ENCODE measurements at places on chromosomes 12 and 14.

- peak; percentile 13 for DNase-seq
These were observed 788 bp downstream of the DDHD1 start for GRCh38 chr14:53152184-53152886.

DNA sequence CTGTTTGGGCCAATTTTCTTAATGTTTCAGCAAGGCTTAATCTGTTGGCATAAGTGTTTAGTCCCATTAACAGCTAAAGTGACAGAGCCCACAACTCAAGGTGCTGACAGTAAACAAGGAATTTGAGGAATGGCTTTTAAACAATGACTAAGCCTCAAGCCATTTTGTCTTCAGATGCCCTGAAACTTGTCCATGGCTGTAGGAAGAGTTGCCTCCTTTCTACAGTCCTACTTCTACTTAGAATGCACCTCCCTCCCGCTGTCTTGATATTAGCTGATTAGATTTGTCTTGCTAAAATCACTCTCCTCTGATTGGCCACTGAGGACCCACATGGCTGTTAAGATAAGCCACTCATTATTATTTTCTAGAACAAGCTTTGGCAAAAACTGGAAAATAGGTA lies 188.4 kb upstream of the OTX2 start:
- DNase-seq, result no peak

DNA sequence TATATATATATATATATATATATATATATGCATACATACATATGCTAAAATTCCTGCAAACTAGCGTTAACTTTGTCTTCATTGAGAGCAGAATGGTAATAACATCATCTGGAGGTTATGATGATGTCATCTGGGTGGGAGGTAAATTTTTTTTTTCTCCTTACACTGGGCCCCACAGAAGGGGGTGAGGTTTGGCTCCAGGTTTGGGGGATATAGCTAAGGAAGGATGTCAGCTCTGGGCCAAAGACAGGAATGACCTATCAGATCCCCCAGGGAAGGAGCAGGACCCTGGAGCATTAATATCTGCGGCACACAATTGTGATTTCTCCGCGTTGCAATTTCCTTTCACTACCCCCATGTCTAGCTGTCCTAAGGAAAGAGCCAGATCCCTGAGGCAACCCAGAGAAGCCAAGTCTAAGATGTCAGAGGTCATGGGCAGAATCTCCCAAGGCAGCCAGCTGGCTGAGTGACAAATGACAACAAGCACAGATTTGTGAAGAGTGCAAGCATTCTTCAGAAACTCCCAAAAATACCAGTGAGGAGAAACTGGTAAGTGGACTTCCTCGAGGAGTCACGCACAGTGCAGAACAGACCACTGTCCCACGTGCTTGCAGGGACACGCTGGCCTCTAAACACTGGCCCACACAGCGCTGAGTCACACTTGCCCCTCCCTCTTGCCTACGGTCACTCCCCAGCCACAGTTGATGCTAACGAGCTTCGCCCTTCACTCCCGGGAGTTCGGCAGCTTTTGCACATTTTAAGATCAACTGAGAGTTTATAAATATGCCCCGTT lies 9.9 kb downstream of the UBC start:
- peak; percentile 68 for DNase-seq

DNA sequence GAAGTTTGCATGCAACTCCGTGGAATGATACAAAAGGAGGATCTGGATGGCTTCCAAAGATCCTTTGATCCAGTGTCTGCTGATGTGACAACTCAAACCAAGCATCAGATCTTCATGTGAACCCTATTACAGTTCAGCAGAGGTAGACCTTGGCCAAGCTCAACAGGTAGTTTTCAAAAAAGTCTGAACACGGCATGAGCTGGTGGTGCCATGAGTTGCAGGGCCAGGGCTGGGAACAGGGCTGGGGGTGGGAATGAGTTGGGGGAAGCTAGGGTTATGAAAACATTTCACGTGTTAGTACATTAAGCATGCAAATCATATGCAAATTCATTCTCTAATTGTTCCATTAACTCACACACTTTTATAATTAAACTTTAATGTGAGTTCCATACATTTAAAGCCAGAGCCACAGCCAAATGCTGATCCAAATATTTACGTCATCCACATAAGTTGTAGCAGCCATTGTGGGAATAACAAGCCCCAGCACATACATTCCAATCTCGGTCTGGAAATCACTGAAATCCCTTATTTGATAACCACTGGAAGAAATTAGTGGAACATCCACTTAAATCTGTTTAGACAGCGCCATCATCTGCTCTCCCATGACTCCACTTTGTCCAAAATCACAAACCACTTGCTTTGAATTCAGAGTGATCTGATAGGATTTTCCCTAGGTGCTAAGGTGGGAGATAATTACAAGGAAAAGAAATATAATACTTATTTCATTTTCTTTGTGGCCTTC lies 158.5 kb downstream of the APAF1 start:
- DNase-seq, result no peak

GRCh38 chr14:83395321-83395720 lies 1861.7 kb upstream of the SEL1L start:
- no peak for DNase-seq

- DNase-seq, result no peak
These were observed 64.8 kb downstream of the HECTD4 start for GRCh38 chr12:112317481-112317880.

DNA sequence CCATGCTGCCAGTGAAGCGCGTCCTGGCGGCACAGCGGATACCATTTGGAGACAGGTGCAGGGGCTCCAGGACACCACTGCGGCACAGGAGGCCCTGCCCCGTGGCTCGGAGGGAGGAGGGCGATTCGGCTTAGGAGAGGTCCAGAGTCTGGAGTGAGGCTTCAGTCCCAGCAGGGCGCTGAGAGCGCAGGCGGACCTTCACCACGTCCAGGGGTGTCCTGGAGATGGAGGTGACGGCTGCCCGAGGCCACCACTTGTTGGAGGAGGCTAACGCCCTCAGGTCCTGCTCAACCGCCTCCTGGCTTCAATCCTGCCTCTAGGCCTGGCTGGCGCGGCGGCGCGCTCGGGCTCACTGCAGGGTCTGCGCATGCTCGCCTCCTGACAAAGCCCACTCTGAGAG lies 45.7 kb downstream of the EIF2S3B start:
- DNase-seq, result no peak

DNA sequence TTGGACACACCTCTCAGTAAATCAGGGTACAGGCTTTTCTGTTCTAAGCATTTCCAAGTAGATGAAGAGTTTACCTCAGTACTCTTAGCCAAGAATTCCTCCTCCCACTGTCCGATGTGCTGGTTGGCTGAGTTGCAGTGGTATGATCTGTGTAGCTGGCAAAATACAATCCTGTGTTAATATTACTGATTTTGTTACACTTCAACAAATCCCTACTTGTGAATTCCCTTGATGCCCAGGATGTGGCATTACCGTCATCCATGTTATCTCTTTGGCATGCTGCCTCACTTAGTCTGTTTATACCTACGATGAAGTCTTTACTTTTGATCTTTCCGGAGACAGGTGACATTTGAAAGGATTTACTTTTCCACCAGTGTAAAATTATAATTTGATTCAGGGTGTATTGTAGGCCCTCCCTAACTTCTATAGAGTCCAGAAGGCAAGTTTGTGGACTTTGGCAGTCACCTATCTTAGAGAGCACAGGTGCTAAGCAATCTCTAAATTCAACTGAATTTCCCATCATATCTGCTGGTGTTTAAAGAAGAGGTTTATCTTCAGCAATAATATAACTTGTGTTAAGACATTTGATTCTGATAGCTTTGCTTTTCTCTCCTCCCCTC lies 10.1 kb downstream of the CCDC196 start:
- no peak for DNase-seq

DNA sequence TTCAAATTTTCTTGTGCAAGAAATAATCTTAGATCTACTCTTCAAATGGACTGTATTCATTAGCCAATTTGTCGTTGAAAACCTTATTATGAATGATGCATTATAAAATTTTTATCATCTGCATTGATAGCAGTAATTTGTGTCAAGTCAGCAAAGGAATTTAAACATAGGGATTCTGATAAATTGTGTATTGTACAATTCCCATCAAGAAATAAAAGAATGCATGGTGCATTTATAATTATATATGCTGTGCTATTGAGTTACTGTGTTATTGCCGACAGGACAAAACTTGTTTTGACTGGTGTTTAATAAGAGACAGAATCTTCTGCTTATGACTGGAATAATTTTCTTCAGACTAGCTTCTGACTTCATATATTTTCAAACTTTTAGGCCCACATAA lies 3.1 kb upstream of the BCDIN3D start:
- DNase-seq, result no peak

DNA sequence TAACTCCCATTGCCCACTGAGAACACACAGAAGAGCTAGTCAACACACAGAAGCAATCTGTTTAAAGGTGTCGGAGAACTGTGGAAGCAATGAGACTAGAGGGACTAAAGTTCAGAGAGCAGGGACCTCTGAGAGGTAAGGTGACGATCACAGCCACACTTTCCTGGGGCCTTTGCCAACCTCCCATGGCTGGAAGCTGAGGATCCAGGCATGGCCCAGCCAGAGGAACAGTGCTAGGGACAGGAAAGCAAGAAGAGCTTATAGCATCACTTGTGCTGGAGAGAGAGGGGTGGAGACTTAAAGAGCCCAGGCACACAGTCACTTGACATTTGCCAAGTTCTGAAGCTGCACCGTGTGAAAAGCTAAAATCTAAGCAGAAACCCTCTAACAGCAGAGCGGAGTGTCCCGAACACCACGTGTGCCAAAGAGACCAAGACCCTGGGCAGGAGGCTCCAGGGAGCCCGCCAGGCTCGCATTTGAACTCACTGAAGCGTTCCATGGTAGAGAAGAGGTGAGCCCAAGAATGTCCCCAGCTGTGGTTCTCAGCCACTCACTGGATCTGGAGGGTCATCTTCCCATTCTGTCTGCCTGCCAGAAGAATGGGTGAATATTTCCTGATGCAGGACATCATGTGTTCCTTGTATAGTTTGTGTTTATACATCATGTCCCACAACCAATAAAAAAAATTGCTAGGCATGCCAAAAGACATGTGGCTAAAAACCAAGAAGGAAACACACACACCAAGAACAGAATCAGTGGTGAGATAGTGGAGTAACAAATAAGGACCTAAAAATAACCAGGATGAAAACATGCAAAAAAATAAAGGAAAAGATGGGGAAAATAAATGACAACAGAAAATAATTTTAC lies 174.0 kb upstream of the C14orf180 start:
- DNase-seq, result no peak

DNA sequence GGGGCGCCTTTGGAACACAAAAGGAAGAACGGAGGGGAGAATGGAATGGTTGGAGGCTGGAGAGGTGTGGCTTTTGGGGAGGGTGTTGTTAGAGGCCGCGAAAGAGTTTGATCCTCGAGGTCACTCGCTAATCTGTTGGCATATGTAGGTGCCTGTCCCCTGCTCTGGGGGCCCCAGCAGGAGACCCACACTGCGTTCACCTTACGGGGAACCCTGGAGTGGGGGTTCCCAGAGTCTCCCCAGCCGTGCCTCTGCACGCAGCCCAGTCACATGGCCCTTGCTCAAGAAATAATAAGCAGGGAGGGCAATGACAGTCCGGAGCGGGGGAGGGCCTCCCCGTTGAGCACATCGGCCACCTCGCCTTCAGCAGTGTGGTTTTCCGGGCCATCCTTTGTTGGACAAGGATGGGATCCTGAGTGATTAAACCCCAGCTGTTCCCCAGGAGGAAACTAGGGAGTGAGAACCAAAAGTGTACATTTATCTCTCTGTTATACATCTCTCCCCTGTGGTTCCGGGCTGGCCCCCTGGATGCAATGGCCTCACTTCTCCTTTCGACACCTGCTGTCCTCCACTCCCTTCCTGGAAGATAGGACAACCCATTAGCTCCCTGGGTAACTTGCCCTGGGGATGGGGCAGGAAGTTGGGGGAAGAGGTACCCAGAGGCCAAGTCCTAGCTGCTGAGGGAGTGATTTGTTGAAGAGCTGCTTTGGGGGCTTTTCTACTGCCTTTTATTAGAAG lies 1.3 kb downstream of the PLEKHG3 start:
- DNase-seq, result no peak

GRCh38 chr14:63647696-63648410 lies 6.2 kb upstream of the WDR89 start:
- DNase-seq, result no peak

- DNase-seq, result no peak
These were observed 29.1 kb upstream of the TMEM263 start for GRCh38 chr12:106926657-106927056.

GRCh38 chr12:124413915-124414314 lies 119.0 kb downstream of the RFLNA start:
- no peak for DNase-seq

DNA sequence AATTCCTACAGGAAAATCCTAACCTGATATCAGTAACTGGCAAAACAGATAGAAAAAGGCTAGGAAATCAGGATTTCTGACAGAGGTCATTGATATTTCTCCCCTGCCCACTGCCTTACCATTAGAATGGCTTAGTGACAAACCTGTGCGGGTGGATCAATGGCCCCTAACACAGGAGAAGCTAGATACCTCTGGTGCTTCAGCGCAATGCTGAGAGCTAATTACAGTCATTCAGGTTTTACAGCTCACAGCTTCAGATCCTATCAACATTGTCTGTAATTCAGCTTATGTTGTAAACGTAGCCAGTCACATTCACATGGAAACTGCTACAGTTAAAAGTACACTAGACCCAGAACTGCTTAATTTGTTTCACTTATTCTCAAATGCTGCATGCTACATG lies 17.4 kb upstream of the SLC10A1 start:
- no peak for DNase-seq

GRCh38 chr14:31059152-31059924 lies 33.2 kb upstream of the STRN3 start:
- no peak for DNase-seq

DNA sequence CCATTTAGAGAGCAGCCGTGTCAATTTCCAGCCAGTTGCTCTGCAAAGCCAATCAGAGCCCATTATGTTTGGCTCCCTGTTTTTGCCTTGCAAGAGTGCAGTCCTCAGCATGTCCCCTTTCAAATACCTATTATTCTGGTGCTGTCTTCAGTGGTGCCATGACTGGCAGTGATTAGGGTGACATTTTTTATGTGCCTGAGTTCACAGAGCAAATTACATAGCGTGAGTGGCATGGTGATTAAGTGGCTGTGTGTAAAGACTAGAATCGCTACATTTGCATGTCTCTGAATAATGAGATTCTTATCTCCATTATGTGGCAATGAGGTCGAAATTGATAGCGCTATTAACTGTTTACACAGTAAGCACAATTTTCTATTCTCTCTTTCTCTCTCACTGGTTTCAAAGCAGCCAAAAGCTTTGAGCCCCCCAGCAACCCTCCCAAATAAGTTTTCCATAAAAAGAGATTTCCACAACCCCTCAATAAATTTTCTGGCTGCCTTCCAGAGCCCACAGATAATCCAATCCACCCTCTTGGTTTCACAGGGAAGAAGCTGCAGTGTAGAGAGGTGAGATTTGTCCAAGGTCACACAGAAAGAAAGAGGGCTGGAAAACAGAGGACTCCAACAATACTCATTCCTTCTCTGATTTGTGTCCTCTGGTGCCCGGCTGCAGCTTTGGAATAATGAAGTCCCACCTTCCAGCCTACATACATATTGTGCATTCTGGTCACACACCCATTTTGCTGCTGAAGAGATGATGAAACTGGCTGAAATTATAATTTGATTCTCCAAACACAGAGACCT lies 58.8 kb upstream of the NUDT4 start:
- no peak for DNase-seq

All from ascending aorta (tissue), 2 donors.